ENCODE measurements at places on chromosomes 4 and X.
A peak's percentile ranks its signal among the peaks of the same experiment; 100 is the strongest.

DNA sequence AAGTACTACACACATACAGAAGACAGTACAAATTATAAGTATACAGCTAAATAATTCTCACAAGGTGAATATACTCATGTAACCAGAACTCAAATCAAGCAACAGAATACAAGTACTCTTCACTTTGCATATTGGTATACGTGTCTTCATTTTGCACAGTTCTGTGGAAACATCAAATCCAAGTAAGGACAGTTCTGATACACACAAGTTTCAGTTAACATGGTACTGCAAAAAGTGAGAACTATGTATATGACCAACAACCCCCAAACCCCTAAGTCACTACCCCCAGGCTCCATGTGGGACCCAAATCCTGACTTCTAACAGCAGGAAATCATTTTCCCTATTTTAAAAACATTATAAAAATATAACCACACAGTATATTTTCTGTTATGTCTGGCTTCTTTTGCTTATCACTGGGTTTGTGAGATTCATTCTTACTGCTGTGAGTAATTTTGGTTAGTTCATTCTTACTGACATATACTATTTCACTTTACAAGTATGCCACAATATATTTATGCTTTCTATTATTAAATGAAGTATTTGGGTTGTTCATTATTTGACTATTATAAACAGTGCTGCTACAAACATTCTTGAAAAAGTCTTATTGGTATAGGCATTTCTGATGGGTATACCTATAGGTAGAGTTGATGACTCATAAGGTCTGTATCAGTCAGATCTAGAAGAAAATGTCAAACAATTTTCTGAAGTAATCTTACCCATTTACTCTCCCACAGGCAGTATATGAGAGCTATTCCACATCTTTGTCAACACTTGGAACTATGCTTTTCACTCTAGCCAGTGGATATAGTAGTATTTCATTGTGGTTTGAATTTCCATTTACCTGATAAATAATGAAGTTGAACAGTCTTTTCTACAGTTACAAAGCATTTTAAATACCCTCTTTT, 47.0 kb downstream of the SCLT1 start:
- H3K27me3 ChIP-seq: no peaks in the 10 kb centered on the region
- no peak overlapping the region for H3K4me3 ChIP-seq
- no peak overlapping the region for H3K27ac ChIP-seq
- no peak for DNase-seq
- H3K4me1 ChIP-seq: no peaks in the 10 kb centered on the region

- no peaks in the 10 kb centered on the region for H3K4me1 ChIP-seq
- no peaks in the 10 kb centered on the region for H3K36me3 ChIP-seq
- H3K27ac ChIP-seq: no peak overlapping the region
- H3K27me3 ChIP-seq: no peaks in the 10 kb centered on the region
- H3K4me3 ChIP-seq: no peak overlapping the region
Observed at GRCh38 chr4:81549984-81550383, 78.3 kb upstream of the RASGEF1B start.

DNA sequence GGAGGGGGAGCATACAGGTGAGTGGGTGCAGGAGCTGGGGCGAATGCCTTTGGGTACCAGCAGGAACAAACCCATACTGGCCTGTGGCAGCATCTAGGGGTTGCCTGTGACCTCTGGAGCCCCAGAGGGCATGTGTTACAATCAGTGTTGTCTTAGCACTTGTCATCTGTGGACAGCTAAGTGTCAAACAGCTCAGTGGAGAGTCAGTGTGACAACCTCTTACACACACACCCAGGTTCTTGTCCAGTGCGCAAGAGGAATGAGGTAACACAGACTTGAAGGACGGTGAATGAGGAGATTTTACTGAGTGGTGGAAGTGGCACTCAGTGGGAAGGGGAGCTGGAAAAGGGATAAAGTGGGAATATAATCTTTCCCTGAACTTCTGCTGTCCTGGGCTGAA, 54.1 kb upstream of the DDIT4L start:
- H3K4me1 ChIP-seq: no peaks in the 10 kb centered on the region
- no peak overlapping the region for H3K27ac ChIP-seq
- no peak for DNase-seq
- no peak overlapping the region for H3K4me3 ChIP-seq
- H3K27me3 ChIP-seq: no peaks in the 10 kb centered on the region
- H3K36me3 ChIP-seq: no peaks in the 10 kb centered on the region

DNA sequence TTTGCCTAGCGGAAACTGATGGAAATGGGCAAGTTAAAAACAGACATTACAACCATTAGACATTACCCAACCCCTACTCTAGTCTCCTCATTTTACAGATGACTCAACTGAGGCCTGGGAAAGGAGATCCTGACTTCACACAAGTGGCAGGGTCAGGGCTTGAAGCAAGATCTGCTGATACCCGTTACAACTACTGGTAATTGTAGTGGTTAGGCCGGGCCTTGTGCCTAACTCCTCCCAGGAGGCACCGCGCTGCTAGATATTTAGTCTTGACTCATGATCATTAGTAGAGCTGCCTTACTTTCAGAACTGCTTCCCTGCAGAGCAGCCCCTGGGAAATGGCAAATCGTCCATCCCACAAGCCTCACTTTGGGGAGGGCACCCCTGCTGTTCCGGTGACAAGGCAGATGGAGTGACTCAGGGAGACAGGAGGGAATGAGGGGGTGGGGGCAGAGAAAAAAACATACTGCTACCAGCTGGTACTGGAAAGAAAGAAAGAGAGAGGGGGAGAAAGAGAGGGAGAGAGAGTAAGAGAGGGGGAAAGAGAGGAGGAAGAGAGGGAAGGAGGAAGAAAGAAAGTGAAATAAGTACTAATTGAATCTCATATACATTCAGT, 12.2 kb downstream of the ARHGEF6 start:
- DNase-seq: peak; percentile 4
- no peaks in the 10 kb centered on the region for H3K4me1 ChIP-seq
- no peaks in the 10 kb centered on the region for H3K36me3 ChIP-seq

- no peaks in the 10 kb centered on the region for H3K27me3 ChIP-seq
- H3K27ac ChIP-seq: no peak overlapping the region
- no peak for DNase-seq
- no peaks in the 10 kb centered on the region for H3K4me1 ChIP-seq
- H3K36me3 ChIP-seq: no peaks in the 10 kb centered on the region
Observed at GRCh38 chr4:165398570-165398969, 19.8 kb downstream of the CPE start.

- DNase-seq: no peak
- H3K4me1 ChIP-seq: no peaks in the 10 kb centered on the region
- H3K27ac ChIP-seq: no peak overlapping the region
Observed at GRCh38 chr4:53788621-53789020, 197.3 kb upstream of the LNX1 start.

GRCh38 chrX:11474576-11474975, 181.4 kb downstream of the AMELX start:
- DNase-seq: no peak
- no peak overlapping the region for H3K27ac ChIP-seq

GRCh38 chr4:113169368-113169767, 119.9 kb downstream of the ANK2 start:
- H3K36me3 ChIP-seq: no peaks in the 10 kb centered on the region
- no peaks in the 10 kb centered on the region for H3K27me3 ChIP-seq
- DNase-seq: no peak
- H3K4me1 ChIP-seq: no peaks in the 10 kb centered on the region
- H3K27ac ChIP-seq: no peak overlapping the region

GRCh38 chrX:38318606-38319005, 8.7 kb downstream of the RPGR start:
- no peaks in the 10 kb centered on the region for H3K27me3 ChIP-seq
- H3K4me3 ChIP-seq: no peak overlapping the region
- H3K4me1 ChIP-seq: no peaks in the 10 kb centered on the region

DNA sequence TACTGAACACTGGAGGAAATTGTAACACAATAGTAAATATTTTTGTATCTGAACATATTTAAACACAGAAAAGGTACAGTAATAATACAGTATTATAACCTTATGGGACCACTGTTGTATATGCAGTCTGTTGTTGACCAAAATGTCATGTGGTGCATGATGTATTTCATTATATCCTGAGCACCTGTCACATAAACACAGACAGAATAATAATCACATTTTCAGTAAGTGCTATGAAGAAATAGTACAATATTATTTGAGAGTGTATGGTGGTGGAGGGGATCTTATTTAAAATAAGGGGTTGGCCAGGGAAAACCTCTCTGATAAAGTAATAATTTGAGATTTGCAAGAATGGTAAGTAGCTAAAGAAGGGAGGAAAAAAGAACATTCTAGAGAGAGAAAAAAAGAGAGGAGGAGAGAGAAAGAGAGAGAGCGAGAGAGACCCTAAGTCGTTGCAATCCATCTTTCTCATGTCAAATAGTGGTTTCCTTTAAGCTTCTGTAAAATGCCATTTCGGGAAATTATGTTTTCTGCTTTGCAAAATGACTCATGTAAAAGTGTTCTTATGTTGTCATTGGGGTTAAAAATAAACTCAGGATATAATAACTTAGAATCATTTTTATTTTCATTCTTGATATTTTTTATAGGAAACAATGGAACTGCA, 19.3 kb upstream of the CLNK start:
- no peak overlapping the region for H3K4me3 ChIP-seq
- no peaks in the 10 kb centered on the region for H3K36me3 ChIP-seq
- no peaks in the 10 kb centered on the region for H3K27me3 ChIP-seq
- no peak for DNase-seq

- no peak for DNase-seq
- H3K27ac ChIP-seq: no peak overlapping the region
- H3K36me3 ChIP-seq: no peaks in the 10 kb centered on the region
- H3K27me3 ChIP-seq: no peaks in the 10 kb centered on the region
- peaks cover 6% of the 10 kb centered on the region for H3K4me1 ChIP-seq
Observed at GRCh38 chr4:128275346-128275745, 12.3 kb downstream of the PGRMC2 start.

DNA sequence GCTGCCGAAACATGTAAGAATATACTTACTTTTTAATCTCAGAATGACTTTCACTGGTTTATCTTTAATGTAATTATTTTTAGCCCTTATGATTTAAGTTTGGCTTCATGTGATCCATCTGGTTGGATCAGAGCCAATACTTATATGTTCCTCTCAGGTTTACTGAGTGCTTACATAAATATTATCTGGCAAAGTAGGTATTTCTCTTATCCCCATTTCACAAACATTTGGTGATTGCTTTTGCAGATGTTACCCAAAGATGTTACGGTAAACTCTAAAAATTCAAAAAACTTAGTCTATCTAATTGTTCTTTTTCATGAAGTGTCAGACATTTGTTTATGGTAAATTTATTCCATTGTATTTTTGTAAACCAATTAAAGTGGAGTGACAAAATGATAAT, 115.0 kb upstream of the TLL1 start:
- H3K27ac ChIP-seq: no peak overlapping the region
- no peaks in the 10 kb centered on the region for H3K4me1 ChIP-seq
- H3K4me3 ChIP-seq: no peak overlapping the region

DNA sequence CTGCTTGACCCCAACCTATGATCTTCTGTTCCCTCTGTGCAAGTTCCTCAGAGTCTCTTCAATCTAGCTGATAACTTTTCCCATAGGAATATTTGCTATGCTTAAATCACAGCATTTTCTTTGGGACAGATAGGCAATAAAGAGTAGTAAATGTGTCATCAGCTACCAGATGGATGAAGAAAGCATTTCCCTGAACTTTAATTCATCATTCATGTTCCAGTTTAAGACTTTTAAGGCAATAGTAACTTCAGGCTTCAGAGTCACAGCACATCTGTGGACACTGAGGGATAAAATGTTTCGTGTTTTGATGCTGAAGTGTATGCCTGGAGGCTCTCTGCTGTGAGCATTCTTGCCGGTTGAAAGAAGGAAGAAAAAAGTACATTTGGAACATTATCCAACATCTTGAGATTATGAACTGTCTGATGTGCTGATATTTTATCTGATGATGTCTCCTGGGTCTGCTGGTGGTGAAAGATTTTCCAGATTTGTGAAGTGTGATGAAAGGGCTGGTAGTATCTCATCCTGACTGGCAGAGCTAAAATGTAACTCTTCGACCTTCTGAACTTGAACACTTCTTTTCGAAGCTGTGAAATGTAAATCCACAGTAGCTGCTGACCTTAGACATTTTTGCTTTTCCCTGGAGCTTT, 133.7 kb downstream of the DCLK2 start:
- no peak for DNase-seq
- H3K36me3 ChIP-seq: no peaks in the 10 kb centered on the region
- H3K4me1 ChIP-seq: peaks cover 8% of the 10 kb centered on the region
- H3K27me3 ChIP-seq: no peaks in the 10 kb centered on the region

GRCh38 chrX:148813422-148813821, 313.0 kb downstream of the AFF2 start:
- H3K27me3 ChIP-seq: no peaks in the 10 kb centered on the region
- H3K27ac ChIP-seq: no peak overlapping the region
- no peaks in the 10 kb centered on the region for H3K4me1 ChIP-seq
- H3K36me3 ChIP-seq: no peaks in the 10 kb centered on the region
- no peak overlapping the region for H3K4me3 ChIP-seq

DNA sequence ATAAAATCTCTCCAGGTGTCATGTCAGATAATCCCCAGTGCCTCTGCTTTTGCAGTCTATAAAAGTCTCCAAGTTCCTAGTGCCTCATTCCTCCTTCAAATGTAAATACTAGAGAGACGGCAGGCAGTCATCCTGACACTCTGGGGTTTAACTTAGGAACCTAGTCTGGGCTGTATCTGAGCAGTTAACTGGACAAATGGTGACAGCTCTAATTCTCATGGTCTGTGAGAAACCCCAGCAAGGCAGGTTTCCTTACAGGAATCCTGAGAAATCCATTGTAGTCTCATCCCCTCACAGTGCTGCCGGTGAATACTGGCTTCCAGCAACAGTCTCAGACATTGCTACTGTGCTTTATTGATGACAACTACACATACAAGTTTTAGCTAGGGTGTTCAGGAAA, 246.8 kb downstream of the SNCA start:
- no peak overlapping the region for H3K4me3 ChIP-seq
- no peak overlapping the region for H3K27ac ChIP-seq
- DNase-seq: no peak
- no peaks in the 10 kb centered on the region for H3K4me1 ChIP-seq

DNA sequence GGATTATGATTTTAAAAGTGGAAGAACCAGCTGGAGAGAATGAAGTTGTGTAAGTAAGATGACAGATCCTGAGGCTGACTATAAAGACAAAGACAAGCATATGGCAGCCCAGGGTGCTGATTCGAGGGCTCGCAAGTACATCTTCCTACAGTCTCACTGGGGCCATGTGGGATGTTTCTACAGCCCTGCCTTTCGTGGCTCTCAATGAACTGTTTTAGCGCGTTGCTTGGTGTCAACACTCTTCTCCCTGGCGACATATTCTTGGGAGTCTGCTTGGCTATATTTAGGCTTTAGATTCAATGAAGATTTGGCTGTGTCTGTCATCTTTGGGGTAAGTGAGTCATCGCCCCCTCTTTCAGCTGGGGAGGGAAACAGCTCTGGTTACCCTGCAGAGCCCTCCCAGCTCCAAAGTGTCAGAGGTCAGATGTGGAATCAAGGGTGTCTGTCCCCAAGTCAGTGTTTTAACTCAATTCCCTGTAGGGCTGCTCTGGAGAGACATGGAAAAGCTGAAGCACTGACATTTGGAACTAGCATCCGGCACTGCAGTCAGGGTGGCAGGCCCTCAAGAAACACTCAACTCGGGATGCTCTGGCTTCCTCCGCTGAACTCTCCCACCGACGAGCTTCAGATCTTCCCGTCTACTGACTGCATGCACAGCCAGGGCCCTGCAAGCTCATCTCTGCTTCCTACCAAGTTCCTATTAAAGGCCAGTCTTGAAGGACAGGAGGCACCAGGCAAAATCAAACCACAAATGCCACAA, 65.7 kb downstream of the GATB start:
- H3K27ac ChIP-seq: no peak overlapping the region
- no peak for DNase-seq
- no peak overlapping the region for H3K4me3 ChIP-seq
- no peaks in the 10 kb centered on the region for H3K4me1 ChIP-seq
- H3K36me3 ChIP-seq: no peaks in the 10 kb centered on the region
